ENCODE measurements at places on chromosomes 7 and 10.

DNA sequence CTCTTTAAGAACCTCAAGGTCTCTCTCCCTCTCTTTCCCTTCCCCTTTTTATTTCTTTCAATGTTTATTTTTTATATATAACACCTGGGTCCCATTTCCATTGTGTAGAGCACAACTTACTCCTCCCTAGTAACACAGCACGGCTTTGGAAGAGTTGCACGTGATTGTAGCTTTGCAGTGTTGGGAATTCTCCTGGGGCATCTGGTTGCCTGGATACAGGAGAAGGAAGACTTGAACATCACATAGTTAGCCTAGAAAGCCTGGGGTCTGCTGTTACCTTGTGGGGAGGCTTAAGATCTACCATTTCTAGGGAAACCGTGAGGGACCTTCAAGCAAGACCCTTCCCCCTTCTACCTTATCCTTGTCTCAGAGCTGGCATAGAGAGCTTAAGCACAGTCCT, 41.1 kb upstream of the NFKB2 start:
- DNase-seq, result no peak

DNA sequence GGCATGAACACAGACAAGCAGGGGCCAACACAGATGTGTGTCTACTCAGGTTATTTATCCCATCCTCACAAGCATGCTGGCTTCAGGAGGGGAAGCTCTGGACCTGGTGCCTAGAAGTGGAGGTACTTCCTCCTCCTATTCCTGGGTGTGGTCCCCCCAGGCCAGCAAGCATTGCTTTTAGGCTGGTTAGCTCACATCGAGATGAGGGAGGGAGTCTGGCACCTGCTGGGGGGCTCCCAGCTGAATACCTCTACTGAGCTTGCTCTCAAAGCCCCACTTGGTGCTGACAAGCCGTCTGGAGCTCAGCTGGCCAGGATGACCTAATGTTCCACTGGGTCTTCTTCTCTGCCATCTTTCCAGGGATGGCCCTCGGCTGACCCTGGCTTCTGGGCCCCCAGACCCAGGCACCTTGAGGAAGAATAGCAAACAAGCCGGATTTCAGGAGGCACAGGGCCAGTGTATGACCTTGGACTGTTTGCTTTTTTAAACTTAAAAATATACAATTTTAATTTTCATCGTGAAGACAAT, 26.8 kb downstream of the FAM241B start:
- DNase-seq, result no peak

GRCh38 chr10:27223964-27224363, 16.6 kb downstream of the ACBD5 start:
- no peak for DNase-seq

DNA sequence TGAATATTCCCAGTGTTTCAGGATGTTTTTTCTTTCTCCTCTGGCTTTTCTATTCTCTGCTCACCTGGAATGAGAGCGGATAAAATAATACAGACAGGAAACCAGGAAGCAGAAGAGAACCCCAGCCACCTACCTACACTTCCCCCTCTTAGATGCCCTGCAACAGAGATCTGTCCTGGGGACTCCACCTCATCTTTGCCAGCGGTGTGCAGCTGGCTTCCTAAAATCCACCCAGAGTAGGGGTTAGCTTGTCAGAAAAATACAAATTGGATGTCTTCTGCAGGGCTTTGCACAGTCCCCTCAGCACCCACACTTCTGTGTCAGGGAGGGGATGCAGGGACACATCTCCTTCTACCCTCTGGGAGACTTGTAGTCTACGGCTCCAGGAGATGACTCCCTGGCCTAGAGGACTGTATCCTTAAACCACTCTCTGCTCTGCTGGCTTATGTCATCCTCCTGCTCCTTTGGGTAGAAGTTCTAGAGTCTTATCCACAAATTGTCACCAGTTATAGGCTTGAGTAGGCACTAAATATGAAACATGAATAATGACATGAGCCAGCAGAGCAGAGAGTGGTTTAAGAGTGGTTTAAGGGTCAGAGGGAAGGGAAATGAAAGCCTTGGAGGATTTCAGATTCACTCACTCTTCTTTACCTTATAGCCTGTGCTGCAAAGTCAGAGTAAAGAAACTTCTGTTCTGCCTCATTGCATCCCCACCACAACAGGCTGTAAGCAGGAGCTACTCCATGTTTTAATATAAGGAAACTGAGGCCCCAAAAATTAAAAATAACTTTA, 749.4 kb downstream of the AUTS2 start:
- no peak for DNase-seq

DNA sequence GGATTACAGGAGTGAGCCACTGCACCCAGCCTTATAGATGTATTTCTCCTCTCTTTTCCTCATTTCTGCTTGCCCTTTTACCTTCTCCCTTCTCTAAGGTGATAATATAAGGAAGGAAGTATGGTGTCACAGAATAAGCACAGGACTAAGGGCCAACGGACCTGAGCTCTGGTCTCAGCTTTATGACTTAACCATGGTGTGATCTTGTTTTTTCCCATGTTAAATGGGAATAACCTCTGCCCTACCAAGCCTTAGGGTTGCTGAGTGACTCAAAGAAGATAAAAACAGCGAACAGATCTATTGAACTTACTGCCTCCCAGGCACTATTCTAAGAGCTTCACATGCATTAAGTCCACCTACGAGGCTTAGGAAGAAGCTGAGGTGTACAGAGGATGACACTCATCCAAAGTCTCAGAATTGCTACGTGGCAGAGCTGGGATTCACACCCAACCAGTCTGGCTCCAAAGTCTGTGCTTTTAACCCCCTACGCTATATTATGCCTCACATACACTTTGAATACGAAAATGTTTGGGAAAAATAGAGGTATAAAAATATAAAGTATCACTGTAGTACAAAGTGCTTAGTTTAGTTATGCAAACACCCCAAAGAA, 5.6 kb downstream of the UROS start:
- no peak for DNase-seq

DNA sequence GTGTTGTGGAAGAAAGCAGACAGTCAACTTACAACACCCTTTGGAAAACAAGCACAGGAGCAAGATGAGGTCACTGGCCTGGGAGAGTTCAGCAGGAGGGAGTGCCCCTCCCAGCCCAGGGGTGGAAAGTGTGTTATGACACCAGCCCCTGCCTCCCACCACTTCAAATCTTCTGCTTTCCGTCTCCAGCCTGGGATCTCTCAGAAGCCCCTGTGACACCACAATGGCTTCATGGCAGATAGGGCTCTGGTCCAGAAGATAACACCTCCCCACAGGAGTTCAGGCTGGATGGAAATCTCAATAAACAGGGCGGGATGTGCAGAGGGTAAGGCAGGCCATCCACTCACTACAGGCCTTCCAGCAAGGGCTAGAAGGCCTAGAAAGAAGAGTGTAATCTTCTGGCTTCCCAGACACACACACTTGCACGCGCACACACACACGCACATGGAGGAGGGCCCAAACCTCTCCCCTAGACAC, 48.7 kb upstream of the ZMIZ1 start:
- DNase-seq, result no peak

DNA sequence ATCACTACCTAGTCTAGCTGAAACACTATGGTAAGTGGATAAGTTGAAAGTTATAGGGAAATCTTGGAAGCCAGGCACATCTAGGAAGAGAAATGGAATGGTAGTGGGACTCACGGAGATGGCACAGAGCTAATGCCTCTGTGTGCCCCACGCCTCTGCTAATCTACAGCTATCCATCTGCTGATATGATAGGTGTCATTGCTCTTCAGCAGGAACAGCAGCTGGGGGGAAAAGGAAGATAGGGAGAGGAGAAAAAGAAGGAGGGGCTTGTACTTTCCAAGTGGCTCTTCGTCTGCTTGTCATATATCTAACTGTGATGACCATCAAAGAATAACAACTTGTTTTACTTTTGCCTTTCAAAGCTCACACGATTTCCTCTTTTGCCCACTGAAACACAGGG, 1199.1 kb upstream of the SORCS1 start:
- no peak for DNase-seq

- no peak for DNase-seq
These were observed 93.4 kb downstream of the PTPRN2 start for GRCh38 chr7:158494162-158494586.

- DNase-seq, result no peak
These were observed 30.3 kb upstream of the NDST2 start for GRCh38 chr10:73841526-73842285.

GRCh38 chr10:132241496-132241895, 54.7 kb downstream of the DPYSL4 start:
- no peak for DNase-seq

DNA sequence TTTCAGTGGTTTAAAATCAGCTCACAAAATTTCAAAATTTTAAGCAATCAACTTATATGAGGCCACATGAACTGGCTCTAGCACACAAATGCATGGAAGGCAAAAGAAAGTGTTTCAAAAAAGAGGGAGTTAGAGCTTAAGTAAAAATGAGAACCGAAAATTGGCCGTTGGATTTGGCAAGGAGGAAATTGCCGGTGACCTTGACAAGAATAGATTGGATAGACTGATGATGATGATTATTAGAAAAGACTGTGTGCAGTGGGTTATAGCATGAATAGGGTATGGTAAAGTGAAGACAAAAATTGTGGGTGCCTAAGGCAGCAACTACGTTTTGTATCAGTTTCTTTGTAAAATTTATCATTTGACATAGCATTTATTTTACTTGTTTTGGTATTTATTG, 175.7 kb downstream of the SEMA3D start:
- DNase-seq, result no peak

GRCh38 chr7:91541641-91542040, 277.4 kb downstream of the FZD1 start:
- no peak for DNase-seq

DNA sequence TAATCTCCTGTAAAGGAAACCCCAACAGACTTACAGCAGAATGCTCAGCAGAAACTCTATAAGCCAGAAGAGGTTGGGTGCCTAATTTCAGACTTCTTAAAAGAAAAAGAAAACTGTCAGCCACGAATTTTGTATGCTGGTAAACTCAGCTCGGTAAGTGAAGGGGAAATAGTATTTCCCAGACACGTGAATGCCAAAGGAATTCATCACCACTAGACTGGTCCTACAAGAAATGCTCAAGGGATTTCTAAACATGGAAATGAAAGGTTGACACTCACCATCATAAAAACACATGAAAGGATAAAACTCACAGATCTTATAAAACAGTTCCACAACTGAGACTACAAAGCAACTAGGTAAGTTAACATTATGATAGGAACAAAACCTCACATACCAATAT, 68.6 kb downstream of the GLCCI1 start:
- DNase-seq, result no peak

DNA sequence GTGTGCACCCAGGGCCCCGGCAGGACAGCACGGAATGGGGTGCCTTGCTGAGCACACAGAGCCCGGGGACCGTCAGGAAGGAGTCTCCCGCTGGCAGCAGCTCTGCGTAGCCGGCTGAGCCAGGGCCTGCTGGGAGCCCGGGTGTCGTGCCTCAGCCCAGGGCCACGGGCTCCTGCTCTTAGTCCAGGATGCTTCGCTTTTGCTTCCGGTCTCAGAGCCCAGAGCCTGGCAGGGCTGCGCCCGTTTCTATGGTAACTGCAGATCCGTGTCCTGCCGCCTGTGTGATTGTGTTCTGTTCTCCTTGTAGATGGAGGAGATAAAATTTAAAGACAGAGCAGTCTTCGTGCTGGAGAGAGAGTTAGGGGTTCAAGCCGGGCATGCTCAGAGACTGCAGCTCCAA, 53.7 kb upstream of the DPYSL4 start:
- no peak for DNase-seq

GRCh38 chr7:135282561-135283254, 49.1 kb downstream of the STRA8 start:
- DNase-seq, result no peak

GRCh38 chr7:33300131-33300530, 170.8 kb downstream of the BBS9 start:
- no peak for DNase-seq

DNA sequence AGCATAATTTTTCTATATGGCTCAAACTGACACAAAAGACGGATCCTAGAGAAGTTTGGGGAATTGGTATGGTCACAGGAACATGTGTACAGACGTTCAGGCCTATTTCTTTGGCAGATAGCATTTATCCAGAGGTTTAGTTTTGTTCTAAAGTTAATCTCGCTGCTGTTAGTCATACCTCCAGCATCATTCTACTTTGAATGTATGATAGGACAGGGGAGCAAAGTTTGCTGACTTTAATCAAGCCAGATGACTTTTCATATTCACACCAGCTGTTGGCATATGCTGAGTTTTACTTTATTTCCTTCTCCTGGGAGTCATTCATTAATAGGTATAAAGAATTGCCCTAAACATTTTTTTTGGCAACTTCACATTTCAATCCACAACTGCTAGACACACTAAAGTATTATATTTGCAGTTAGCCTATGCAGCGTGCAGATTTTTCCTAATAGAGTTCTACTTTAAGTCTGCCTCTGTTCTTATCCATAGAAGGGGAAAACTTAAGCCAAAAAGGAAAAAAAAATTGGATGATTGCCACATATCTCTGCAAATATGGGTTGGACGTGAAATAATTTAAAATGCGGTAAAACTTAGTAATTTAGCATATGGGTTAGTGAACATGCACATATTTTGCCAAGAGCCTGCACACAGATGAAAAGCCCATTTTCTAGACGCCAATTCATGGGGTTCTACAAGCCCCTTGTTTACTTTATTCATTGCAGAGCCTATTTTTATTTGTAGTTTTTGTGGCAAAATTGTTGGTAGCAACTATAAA, 213.1 kb downstream of the C7orf25 start:
- no peak for DNase-seq

DNA sequence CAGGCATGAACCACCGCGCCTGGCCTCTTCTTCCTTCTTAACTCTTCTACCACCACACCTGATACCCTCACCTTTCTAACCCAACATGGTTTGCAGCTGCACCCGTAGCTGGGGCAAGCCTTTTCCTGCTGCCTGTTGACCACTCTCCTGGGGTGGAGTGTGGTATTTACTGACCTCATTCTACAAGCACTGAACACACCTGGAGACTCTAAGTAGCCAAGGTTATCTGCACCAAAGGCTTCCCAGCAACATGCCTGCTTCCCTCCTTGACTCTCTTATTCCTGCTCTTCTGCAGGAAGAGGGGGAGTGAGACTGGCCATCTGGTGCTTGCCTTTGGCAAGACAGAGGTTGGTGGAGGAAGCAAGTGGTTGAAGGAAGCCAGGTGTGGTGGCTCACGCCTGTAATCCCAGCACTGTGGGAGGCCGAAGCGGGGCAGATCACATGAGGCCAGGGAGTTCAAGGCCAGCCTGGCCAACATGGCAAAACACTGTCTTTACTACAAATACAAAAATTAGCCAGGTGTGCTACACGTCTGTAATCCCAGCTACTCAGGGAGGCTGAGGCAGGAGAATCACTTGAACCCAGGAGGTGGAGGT, 10.1 kb downstream of the ACTR1A start:
- no peak for DNase-seq

GRCh38 chr10:26410356-26410755, 27.8 kb upstream of the APBB1IP start:
- no peak for DNase-seq

DNA sequence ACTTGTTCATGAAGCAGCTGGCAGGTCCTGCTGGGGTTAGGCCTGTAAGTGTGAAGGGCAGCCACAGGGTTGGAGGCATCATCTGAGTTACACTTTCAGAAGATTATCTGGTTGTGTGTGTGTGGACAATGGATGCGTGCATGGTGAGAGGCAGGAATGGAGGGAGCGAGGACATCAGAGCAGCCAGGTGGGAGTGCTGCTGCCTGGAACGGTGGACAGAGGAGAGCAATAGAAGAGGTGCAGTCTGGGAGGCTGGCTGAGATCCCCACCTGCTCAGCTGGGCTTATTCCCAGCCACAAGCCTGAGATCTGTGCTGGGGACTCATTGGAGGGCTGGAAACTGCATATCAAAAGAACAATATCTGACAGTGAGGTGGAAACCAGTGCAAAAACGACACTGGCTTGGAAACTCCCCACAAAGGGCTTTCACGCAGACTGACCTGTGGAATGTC, 17.9 kb downstream of the ZNF488 start:
- no peak for DNase-seq
